ENCODE measurements at places on chromosomes 16 and 17. TPM values are rescaled to one million over a fixed set of nuclear protein-coding genes. Genes with fewer than 3 reads are reported as not detected.

Gene CD300E
- 1.1 TPM for total RNA-seq

Gene HAS3
- 1.6 TPM for total RNA-seq

Gene SOX15
- total RNA-seq, result 1.0 TPM

Gene ACSM5
- total RNA-seq, result 30.6 TPM

Gene OR4D1
- not detected for total RNA-seq

Gene DNAAF8
- total RNA-seq, result 1.1 TPM

Gene ACSM2A
- not detected for total RNA-seq

Gene MON1B
- 23.1 TPM for total RNA-seq

Gene TRPV3
- 2.8 TPM for total RNA-seq

Gene CD79B
- total RNA-seq, result 3.6 TPM

Gene KCNG4
- total RNA-seq, result not detected

Gene TBC1D3E
- total RNA-seq, result not detected

Gene SLC6A2
- total RNA-seq, result 1.3 TPM

Gene RAB11FIP4
- total RNA-seq, result 2.0 TPM

Gene CLEC10A
- total RNA-seq, result 8.1 TPM

Gene MPDU1
- total RNA-seq, result 65.3 TPM

Gene NPIPA8
- total RNA-seq, result not detected

Gene SPEM1
- not detected for total RNA-seq

Gene RBFOX1
- not detected for total RNA-seq

Gene MLLT6
- 30.3 TPM for total RNA-seq

Data from subcutaneous adipose tissue (tissue), 4 donors.